ENCODE measurements at places on chromosomes 2 and 18.
A peak's percentile ranks its signal among the peaks of the same experiment; 100 is the strongest.

- no peak for DNase-seq
Measured at GRCh38 chr2:238906936-238907716, 59.2 kb downstream of the TWIST2 start.

DNA sequence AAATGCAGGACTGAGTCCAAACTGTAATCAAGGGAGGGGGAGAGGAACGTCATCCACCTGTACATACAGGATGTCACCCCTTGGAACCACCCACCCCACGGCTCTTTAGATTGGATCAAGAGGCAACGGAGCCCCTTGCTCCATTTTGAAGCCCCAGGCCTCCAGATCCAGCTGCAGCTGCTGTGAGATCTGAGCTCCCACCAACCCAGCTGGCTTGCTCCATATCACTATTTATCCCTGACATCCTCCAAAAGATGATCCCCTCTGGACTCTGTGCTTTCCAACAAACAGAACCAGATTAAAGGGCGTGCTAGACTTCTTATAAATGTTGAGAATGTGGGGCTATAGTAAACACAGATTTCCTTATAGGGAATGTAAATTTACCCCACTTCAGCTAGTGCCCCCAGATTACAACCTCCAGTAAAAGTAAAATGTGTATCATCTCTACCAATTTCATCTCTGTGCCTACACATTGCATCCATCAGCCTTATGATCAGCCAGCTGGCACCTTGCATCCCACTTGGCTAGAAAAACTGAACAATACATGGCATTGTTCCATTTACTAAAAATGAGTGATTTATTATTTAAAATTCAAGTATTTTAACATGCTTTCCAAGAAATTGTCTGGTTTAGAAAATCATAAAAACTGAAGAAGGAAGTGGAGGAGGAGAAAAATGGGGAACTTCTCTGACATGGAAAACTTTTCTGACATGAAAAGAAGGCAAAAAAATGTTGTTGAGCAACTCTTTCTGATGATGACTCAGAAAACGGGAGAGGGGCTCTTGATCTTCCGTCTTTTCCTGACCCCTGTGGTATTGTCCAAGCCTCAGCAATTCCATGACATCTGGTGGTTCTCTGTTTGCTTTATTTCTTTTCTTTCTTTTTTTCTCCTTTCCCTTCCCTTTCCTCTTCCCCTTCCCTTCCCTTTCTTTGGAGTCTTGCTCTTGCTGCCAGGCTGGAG, 262.6 kb upstream of the THUMPD2 start:
- DNase-seq = no peak

GRCh38 chr18:46468426-46469180, 188.4 kb downstream of the LOXHD1 start:
- DNase-seq = no peak

DNA sequence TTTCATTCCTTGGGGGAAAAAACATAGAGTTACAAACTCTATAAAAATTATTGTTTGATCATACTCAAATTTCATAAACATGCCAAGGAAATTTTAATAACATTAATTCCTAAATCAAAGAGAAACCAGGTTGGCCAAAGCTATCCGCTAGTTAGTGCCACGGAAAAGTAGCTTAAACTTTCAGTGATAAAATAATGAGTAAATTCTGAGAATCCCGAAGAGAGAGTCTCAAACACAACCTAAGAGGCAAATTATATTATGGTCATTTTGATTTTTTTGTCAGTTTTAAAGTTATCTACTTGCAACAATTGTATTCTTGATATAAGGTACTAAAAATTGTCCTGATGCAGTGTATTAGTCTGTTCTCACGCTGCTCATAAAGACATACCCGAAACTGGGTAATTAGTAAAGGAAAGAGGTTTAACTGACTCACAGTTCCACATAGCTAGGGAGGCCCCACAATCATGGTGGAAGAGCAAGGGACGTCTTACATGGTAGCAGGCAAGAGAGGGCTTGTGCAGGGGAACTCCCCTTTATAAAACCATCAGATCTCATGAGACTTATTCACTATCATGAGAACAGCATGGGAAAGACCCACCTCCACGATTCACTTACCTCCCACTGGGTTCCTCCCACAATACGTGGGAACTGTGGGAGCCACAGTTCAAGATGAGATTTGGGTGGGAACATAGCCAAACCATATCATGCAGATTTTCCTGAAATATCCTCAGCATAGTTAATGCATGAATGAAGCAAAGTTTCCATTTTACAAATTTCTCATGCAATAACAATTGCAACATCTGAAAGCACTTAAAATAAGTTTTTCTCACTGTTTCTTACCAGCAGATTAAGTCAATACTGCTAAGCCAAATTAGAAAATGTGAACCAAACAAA, 205.9 kb upstream of the STK17B start:
- DNase-seq = no peak

DNA sequence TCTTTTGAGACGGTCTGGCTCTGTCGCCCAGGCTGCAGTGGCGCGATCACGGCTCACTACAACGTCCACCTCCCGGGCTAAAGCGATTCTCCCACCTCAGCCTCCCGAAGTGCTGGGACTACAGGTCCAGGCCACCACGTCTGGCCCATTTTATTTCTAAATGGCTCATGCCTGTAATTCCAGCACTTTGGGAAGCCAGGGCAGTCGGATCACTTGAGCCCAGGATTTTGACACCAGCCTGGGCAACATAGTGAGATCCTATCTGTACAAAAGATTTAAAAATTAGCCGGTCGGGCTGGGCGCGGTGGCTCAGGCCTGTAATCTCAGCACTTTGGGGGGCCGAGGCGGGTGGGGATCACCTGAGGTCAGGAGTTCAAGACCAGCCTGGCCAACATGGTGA, 26.4 kb upstream of the EFHD1 start:
- no peak for DNase-seq

DNA sequence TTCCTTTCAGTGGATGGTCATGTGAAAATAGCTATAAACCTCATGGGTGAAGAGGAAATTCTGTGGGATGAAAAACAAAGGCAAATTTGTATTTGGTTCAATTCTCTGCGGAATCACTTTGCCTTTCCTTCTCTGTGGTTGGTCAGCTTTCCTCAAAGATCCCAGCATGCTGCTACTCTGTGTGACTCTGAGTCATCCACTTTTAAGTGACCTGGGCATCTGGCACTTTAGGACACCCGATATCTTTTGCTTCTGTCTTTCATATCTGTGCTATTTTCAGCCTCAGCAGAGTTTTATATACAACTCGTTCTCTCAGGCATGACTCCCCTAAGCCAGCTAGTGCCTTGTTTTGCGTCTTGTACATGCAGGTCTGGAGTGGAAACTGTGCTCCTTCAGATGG, 217.0 kb upstream of the PIEZO2 start:
- peak; percentile 90 for DNase-seq

GRCh38 chr18:25229081-25229480, 122.9 kb downstream of the ZNF521 start:
- no peak for DNase-seq

DNA sequence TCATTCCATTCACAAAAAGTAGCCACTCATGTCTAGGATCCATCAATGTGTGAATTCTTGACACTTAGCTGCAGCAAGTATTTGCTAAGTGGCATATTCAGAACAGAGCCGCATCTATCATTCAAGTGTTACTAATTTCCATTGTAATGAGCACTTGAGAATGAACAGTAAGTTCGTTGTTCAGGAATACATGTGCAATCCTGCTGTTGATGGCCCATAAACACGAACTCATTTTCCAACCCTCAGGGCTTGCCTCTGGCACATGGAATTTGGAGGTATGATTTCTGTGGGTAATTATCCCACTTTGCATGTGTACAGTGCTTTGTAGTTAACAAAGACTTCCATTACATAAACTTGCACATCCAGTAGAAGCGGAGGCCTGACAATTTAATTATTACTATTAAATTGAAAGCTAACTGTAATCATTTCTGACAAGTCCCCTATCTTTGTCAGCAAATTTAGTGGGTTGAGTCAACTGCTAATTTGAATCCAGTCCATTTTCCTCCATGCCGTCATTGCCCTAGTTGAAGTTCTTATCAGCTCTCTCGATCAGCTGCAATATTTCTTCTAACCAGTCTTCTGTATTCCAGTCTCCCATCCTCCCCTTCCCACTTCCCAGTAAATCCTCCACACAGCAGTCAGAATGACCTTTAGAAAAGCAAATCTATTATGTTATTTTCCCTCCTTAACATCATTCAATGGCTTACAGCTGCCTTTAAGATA, 116.0 kb upstream of the AQP4 start:
- DNase-seq = peak; percentile 40

DNA sequence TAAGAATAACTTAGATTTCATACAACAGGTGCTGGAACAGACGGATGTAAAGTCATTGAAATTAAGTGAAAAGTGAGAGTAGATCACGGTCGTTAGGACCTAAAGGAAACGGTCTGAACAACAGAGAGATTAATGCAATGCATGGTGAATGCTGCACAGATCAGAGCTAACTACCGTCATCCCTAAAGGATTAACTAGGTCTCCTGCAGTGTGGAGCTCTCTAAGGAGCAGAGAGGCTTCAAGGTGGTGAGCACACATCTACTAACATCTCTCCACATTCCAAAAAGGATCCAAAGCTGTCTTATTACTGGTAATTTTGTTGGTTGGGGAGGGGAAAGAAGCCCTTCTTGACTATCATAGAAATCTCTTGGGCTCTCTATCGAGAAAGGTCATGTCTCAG, 75.3 kb downstream of the CABYR start:
- DNase-seq = no peak

GRCh38 chr2:218322768-218323525, 30.6 kb upstream of the TMBIM1 start:
- peak; percentile 89 for DNase-seq

GRCh38 chr2:210584834-210585233, 28.4 kb downstream of the CPS1 start:
- peak; percentile 44 for DNase-seq

GRCh38 chr2:172924097-172924660, 151.5 kb upstream of the MAP3K20 start:
- DNase-seq = no peak

DNA sequence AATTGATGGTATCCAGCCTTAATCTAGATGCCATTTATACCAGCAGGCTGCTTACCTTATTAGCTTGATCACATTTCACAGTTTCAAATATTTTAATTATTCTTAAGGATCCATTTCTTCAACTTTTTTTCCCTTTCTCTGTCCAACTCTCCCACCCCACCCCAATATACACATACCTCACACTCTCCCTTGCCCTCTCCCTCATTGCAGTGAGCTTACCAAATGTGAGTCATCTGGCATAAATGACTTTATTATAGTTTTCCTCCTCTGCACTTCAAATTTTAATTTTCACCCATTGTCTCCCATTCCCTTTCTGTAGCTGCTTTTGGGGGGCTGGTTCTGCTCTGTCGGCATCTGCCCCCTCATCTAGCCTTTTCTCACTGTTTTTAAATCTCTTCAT, 12.9 kb downstream of the HTR2B start:
- no peak for DNase-seq

DNA sequence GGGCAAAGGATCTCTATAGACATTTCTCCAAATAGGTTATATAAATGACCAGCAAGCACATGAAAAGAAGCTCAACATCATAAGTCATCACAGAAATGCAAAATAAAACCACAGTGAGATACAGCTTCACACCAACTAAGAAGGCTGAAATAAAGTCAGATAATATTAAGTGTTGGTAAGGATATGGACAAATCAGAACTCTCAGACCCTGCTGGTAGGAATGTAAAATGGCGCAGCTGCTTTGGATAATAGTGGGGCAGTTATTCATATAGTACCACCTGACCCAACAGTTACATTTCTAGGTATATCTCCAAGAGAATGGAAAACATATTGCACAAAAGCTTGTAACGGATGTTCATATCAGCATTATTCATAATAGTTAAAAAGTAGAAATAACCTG, 14.0 kb downstream of the EPB41L5 start:
- no peak for DNase-seq
